ENCODE measurements at places on chromosomes 7 and 10.

GRCh38 chr7:18212758-18213157 lies 185.1 kb upstream of the PRPS1L1 start:
- no peak for DNase-seq

DNA sequence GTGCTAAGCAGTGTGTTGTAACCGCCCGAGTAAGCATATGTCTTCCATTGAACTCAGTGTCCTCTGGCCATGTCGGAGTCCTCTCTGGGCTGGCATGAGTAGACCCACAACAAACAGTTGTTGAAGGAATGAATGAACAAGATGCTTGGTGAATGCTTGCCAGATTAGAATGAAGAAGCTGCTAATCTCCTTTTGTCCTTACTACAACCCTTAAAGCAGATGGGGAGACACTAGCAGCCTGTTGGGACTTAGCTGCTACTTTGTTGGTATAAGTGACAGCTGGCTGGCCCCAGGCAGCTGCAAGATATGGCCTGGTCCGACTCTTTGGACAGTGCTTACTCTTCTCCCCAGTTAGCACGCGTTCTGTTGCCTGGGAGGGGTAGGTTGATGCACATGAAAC lies 370.1 kb downstream of the RPS24 start:
- DNase-seq, result no peak

GRCh38 chr10:1605999-1606940 lies 131.1 kb downstream of the ADARB2 start:
- no peak for DNase-seq

DNA sequence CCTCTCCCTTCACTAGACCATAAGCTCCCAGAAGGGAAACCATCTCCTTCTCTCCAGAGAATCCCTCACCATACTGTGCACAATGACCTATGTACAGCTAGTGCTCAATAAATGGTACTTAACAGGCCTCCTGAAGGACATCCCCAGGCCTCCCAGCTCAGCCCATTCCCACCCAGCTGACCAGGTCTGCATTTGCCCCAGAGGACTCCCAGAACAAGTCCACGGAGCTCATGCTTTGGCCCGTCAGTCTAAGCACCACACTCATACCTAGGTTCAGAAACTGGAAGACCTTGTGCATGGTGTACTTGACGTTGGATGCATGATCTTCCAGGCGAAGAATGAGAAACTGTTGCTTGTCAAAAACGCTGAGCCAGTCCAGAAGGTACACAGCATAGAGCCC lies 81.3 kb downstream of the CHST15 start:
- no peak for DNase-seq

- no peak for DNase-seq
Measured at GRCh38 chr10:409408-410040, 274.3 kb downstream of the ZMYND11 start.

DNA sequence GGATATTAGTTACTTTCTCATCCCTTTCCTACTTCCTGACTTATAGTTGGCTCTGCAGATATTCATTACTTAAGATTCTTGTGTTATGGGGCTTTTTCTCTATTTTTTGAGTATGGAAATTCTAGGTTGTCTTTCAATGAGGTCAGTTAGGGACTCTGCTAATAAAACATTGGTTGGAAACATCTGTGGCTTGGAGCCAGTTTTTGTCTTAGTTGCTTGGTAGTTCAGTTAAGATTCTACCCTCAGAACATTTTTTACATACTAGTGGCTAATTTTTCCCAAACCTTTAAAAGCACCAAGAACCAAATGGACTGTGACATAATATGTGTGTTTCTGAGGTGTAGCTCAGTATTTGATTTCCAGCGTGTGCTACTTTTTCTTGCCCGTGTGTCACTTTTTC lies 305.6 kb upstream of the FZD1 start:
- DNase-seq, result no peak

GRCh38 chr10:125124907-125125306 lies 35.5 kb downstream of the CTBP2 start:
- DNase-seq, result no peak

DNA sequence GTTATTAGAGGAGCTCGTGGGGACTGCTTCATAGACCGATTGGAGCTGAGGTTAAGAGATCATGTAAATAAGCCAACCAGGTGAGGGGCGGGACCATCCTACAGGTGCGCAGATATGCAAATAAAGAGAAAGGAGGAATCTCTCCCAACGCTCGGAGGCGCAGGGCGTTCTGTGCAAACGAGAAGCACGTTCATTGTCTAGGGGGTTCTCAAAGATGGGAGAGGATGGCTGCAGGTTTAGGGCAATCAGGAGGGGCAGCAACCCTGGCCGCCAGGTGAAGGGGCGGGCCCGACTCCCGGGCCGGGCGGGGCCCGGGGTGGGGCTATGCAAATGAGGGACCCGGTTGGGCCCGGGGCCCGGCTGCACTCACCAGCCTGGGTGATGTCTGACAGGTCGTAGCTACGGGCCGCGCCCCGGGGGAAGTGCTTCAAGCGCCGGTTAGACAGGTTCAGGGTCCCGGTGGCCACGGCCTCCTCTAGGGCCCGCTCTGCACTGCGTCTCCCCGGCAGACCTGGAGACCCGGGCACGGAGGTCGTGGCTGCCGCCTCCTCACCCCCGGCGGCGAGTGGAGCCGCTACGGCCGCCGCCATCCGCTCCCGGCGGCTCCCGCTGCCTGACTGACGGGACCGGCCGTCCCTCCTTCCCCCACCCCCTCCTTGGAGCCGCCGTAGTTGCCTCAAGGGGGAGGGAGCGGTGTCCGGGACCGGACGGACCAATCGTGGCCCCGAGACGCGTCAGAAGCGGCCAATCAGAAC lies at the start of gene LRCH4:
TSS of gene LRCH4 (minus strand) at position 619 of the 755 bp plus-strand sequence. CDS start at position 590, 29 bp downstream.
- DNase-seq, result no peak

- no peak for DNase-seq
Measured at GRCh38 chr10:62573929-62574328, 199.8 kb downstream of the ZNF365 start.

GRCh38 chr7:50304911-50305582 lies 531 bp downstream of the IKZF1 start:
- no peak for DNase-seq

DNA sequence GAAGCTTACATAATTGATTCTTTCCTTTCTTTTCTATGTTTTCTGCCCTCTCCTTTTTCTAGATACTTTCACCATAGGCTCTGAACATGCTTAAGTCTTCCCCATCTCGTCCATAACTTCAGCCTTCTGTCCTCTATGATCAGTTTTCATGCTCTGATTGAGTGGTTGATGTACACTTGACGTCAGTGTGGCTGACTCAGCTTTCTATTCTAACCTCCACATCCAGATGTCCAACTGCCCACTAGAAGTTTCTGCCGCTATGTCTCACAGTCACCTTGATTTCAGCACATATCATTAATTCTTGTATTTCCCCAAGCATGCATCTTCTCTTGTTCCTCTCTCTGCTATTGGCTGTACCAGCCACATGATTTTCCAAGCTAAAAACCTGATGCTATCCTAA lies 15.0 kb downstream of the CDK14 start:
- DNase-seq, result no peak

- no peak for DNase-seq
Measured at GRCh38 chr7:1505731-1506550, 1.8 kb upstream of the INTS1 start.

DNA sequence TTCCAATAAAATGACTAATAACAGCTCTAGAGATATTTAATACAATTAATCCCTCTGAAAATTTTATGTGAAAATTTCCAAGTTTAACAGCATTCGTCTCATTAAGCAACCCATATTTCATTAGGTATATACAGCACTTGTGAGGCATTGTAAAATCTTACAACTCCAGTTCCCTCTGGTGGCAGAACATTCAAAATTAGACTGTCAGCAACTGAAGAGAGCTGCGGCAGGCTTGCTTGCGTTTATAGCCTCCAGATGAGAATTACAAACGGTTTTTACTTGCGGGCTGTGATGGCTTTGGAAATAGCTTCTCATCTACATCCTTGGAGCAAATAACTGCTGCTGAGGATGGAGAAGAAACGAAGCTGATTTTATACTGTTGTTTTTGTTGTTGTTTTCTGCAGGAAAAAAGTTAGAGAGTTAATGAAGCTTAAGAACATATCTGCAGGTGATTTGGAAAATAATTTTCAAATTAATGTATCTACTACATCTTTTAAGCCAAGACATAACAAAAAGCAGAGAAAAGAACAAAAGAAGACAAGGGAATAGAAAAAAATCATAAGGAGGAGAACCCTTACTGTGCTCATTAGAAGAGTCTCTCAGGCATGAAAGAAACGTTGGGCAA lies 171.3 kb downstream of the MAGI2 start:
- peak; percentile 77 for DNase-seq

- no peak for DNase-seq
Measured at GRCh38 chr10:47315421-47315820, 6.8 kb upstream of the GDF2 start.

DNA sequence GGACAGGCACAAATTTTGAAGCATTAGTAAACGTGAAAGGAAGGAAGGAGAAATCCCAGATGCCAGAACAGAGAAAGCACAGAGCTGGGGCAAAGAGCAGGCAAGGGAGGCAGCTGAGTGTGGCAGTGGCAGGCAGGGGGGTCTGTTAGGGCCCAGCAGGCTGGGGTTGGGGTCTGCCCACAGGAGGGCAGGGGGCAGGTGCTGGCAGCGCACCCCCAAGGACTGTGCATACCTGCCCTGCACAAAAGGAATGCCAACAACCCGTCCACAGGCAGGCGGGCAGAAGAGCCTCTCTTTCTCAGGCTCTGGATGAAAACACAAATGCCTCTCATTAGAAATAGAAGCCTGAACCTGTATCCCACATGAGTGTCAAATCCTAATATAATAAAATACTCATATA lies 552.3 kb downstream of the PTPRN2 start:
- DNase-seq, result no peak

GRCh38 chr7:155458111-155458877 lies at the start of gene EN2:
EN2 (plus strand) TSS chr7:155458129; CDS start chr7:155458378, 249 bp downstream.
- DNase-seq, result no peak

- peak; percentile 8 for DNase-seq
Measured at GRCh38 chr7:130595986-130596385, 72.6 kb downstream of the COPG2 start.

DNA sequence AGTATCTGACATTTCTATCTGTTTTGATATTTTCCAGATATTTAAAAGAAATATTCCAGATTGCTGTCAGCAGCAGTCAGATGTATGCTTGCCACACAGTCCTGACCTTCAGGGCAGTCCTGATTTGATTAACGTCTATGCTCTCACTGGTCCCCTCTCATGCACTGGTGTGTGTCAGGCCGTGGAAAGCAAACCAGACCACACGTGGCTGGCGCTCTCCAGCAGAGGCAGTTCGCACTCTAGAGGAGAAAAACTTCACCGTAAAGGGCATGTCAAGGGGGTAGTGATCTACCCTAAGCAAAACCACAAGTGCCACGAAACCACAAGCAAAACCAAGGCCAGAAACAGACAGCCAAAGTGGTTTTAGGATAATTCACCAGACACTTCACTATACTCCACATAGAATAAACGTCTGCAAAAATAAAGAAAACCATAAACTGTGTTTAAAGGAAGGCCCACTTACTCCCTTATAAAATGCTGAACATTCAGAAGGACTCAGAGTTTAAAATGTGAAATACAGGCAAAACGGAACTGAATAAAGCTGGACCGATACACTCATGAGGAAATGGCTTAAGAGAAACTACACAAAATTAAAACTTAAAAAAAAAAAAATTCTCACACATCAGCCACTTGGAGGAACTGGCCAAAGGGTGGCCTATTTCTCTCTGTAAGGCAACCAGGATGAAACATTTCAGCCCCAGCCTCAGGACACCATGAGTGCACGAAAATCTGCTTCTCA lies 26.4 kb downstream of the PARP12 start:
- DNase-seq, result no peak

- DNase-seq, result no peak
Measured at GRCh38 chr10:88293073-88293472, 290.0 kb downstream of the RNLS start.

- no peak for DNase-seq
Measured at GRCh38 chr7:77184990-77185389, 14.6 kb downstream of the FGL2 start.

DNA sequence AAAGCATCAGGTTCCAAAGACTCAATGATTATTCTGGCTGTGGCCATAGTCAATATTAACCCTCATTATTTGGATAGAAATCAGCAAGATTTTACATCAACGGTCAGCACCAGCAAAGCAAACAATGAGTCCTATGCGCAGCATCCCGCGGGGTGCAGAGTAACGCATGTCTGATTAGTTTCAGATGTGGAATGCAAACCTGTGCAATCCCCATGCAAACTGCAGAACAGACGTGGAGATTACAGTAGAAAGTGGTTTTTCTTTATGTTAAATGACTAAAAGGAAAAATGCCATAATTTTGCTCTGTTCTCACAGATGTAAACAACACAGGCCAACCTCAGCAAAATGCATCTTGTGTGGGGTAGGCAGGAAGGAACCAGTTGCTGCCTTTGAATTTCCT lies 258.1 kb upstream of the GRB10 start:
- no peak for DNase-seq
